Kidney (tissue), 22 donors: ENCODE measurements at places on chromosomes 12 and 14. TPM values are rescaled to one million over a fixed set of nuclear protein-coding genes. Genes with fewer than 3 reads are reported as not detected.

DNA sequence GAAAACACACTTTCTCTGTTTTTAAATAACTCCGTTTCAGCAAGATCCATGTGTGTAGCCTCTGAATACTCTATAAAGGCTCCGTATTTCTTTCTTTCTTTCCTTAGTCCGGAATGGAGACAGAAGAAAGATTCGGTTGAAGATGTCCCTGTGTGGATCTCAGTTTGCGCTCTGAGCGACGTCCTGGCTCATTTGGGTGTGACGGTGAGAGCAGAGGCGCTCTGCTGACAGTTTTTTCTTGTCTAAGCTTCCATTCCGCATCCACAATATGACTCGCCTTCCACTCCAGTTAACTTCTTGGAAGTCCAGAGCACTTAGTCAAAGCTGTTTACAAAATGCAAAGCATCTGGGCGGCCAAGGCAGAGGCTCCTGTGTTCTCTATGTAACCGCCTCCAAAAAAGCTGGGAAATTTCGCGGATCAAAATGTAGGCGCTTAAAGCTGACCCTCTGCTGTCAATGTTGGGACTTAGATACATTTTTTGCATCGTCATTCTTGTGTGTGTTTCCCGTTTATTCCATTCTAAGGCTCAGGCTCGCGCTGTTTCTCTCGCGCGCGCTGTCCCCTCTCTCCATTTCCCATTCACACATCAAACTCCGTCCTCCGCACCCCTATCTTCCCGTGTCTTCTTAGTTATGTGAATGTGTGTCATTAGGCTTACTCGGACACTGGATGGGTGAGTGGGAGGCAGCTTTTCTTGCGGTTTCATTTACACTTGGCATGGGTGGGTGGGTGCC, 880 bp upstream of the FLRT2 start:
- peaks cover 2% of the 10 kb centered on the region for H3K27me3 ChIP-seq
- H3K4me1 ChIP-seq: peaks cover 3% of the 10 kb centered on the region
- peak overlapping the region; percentile 92 for H3K4me3 ChIP-seq
- DNase-seq: peak; percentile 33
- H3K27ac ChIP-seq: peak overlapping the region; percentile 39
- H3K36me3 ChIP-seq: no peaks in the 10 kb centered on the region

The SOAT2 gene
- 0.19 TPM for total RNA-seq

DNA sequence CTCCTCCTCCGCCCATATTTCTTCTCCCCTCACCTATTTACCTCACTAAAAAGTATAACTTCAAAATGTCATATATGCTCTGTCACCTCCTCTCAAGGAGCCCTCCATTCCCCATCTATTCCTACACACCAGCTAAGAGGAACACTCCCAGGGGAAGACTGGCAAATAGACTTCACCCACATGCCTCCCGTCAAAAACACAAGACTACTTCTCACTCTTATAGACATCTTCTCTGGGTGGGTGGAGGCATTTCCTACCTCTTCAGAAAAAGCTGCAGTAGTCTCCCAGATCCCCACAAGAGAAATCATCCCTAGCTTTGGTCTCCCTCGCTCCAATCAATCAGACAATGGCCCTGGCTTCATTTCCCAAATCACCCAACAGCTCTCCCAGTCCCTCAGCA, 66.2 kb downstream of the MOK start:
- H3K27me3 ChIP-seq: no peaks in the 10 kb centered on the region
- H3K36me3 ChIP-seq: no peaks in the 10 kb centered on the region
- DNase-seq: no peak
- H3K27ac ChIP-seq: no peak overlapping the region
- no peak overlapping the region for H3K4me3 ChIP-seq

- H3K27me3 ChIP-seq: no peaks in the 10 kb centered on the region
- no peak overlapping the region for H3K4me3 ChIP-seq
- peak; percentile 4 for DNase-seq
- no peaks in the 10 kb centered on the region for H3K36me3 ChIP-seq
- H3K4me1 ChIP-seq: no peaks in the 10 kb centered on the region
Measured at GRCh38 chr12:59444932-59445331, 150.9 kb upstream of the SLC16A7 start.

GRCh38 chr14:105635560-105635959, 109.2 kb downstream of the TMEM121 start:
- H3K4me1 ChIP-seq: no peaks in the 10 kb centered on the region
- DNase-seq: no peak
- no peak overlapping the region for H3K27ac ChIP-seq
- no peak overlapping the region for H3K4me3 ChIP-seq
- H3K27me3 ChIP-seq: no peaks in the 10 kb centered on the region

GRCh38 chr12:111094157-111095010, 174.0 kb upstream of the MYL2 start:
- no peak overlapping the region for H3K4me3 ChIP-seq
- peaks cover 3% of the 10 kb centered on the region for H3K4me1 ChIP-seq
- H3K27ac ChIP-seq: no peak overlapping the region
- H3K36me3 ChIP-seq: no peaks in the 10 kb centered on the region

GRCh38 chr12:3598896-3599860, 108.2 kb downstream of the PRMT8 start:
- H3K4me1 ChIP-seq: no peaks in the 10 kb centered on the region
- no peaks in the 10 kb centered on the region for H3K27me3 ChIP-seq
- no peak overlapping the region for H3K27ac ChIP-seq
- no peak for DNase-seq

GRCh38 chr14:76937181-76938091, 91.1 kb downstream of the IRF2BPL start:
- H3K4me3 ChIP-seq: no peak overlapping the region
- no peaks in the 10 kb centered on the region for H3K27me3 ChIP-seq
- peak; percentile 89 for DNase-seq
- no peaks in the 10 kb centered on the region for H3K36me3 ChIP-seq
- H3K4me1 ChIP-seq: peaks cover under 1% of the 10 kb centered on the region
- H3K27ac ChIP-seq: no peak overlapping the region
